NCI-H1417 (cell line): ENCODE measurements at places on chromosomes 12 and 14.
A peak's percentile ranks its signal among the peaks of the same experiment; 100 is the strongest.

DNA sequence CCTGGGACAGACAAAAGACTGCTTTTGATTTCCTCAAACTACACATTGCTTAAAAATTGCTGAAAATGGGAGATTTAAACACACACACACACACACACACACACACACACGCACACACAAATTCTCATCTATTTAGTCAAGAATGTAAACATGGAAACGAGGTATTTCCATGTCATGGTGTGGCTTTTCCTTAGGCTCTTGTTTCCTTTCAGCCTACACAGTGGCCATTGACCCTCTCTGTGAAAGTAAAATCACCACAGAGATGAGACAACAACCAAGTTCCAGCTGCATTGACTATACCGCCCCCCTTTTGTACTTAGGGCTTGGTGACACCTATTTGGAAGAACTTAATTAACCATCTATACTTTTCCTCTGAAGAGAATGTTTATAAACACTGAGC is 41.9 kb downstream of the TTC8 start:
- no peak for DNase-seq

DNA sequence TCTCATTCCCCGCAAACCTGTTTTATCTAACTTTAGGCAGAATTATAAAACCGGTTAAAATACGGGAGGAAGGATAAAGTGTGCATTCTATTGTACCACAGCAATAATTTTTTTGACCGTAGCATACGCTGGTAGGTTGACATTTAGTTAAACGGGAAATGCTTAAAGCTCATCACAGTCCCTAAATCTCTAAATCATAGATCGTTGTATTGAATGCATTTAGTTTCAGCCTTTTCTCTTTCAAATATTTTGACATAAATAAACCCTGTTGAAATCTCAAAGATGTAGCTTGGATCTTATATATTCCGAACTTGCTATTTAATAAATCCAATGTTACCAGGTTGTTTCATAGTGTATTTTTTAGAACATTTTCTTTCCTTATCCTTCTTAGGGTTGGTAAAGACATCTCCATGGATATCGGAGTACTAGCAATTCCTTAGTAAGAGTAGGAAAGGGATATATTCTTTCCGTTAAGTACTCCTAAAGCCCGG is 798 bp downstream of the CLEC2B start:
- no peak for DNase-seq

GRCh38 chr12:57165741-57166140 is 18.3 kb upstream of the LRP1-AS start:
- no peak for DNase-seq

GRCh38 chr12:77788231-77789168 is 42.2 kb upstream of the NAV3 start:
- DNase-seq: no peak

DNA sequence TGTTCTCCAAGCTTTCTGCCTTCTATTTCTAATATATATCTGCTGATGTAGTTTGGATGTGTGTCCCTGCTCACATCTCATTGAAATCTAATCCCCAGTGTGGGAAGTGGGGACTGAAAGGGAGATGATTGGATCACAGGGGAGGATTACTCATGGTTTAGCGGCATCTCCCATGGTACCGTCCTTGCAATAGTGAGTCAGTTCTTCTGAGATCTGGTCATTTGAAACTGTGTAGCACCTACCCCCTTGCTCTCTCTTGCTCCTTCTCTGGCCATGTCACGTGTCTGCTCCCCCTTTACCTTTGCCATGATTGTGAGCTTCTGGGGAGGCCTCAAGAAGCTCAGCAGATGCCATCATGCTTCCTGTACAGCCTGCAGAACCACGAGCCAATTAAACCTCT is 26.2 kb upstream of the ALX1 start:
- no peak for DNase-seq

- no peak for DNase-seq
Measured at GRCh38 chr14:101230161-101230850, 326.8 kb upstream of the RTL1 start.

GRCh38 chr12:113643177-113643974 is 171.7 kb upstream of the LHX5 start:
- peak; percentile 89 for DNase-seq

DNA sequence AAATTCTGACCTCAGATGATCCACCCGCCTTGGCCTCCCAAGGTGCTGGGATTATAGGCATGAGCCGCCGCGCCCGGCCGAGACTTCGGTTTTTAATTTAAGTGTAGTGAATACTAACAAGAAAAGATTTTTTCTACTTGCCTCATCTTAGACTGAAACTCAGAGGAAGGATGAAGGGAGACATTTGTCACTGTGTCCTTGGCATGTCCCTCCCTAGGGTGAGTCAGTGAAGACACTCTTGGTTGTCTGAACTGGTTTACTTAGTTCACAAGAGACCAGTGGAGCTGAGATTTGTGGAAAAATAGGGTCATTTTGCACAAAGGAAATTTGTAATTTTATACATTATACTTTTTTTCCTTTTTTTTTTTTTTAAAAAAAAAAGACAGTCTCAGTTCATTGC is 13.5 kb downstream of the C12orf71 start:
- DNase-seq: no peak

DNA sequence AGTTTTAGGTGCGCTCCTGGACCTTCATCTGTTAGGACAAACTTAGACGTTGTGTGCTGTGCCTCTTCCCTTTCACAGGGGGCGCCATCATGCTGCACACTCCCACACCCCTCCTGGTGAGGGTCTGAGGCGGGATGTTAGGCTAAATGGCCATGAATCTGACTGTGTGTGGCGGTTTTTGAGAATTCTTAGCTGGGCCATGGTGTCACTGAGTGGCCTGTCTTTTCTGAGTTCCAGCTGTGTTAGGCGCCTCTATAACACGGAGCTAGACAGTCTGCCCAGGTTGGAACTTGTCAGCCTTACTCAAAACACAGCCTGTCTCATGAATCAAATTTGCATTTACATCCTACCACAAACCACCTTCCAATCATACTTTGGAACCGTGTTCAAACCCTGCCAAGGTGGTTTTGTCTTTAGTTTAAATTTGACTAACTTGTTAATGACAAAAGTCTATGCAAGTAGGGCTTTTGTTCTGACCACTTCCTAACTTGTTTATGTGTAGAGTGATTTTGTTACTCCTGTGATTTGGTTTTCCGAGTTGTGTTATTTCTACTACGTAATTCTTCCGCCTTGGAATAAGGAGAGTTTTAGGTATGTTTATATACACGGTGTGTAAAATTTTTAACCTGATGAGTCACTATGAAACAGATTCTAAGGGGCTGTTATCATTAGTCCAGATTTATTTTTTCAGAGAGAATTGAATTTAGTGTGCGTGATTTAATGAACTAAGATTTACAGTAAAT is 19.6 kb downstream of the ACVR1B start:
- DNase-seq: no peak

DNA sequence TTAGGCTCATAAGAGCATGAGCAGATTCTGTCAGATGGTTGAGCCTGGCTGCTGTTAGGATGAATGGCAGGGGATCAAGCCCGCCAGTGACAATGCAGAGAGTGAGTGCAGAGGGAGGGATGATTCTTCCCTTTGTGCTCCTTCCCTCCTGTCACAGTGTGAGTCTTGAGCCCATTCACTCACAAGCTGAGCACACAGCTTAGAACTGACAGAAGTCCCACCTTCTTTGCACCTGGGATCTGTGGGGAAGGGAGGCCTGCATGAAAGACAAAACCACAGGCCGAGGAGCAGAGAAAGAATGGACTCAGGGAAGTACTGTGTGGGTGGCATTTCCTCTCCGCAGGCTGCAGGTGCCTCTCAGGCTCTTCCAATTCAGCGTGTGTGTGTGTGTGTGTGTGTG is 160.6 kb downstream of the KCNA5 start:
- peak; percentile 53 for DNase-seq

DNA sequence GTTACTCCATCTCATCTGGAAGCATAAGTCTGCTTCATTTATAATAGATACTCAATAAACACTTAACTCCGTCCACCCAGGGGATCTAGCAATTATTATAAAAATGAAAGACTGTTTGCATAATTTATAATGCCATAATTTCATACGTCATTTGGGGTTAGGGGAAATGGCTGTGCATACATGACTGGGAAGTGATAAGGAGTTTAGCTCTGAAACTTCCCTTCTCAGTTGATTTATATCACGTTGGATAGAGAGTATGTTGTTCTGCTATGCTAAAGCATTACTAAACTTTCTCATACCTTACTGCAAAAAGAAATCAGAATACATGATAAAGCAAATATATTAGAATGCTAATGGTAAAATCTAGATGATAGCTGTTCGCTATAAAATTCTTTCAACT is 90.4 kb upstream of the DYNC1H1 start:
- DNase-seq: no peak

DNA sequence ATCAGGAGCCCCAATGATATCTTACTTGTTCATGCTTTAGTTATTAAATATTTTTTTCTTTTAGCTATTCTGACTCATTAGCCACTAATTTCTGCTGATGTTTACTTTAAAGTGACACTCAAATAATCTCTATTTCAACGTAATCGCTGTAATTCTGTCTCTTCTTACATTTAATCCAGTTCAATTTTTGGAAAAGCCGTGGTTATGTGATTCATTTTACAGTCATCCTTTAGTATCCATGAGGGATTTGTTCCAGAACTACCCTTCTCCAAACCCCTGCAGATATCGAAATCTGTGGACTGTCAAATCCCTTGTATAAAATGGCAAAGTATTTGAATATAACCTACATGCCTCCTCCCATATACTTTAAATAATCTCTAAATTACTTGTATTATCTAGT is 1103.4 kb downstream of the LRFN5 start:
- no peak for DNase-seq

GRCh38 chr14:57812741-57813140 is 53.2 kb downstream of the SLC35F4 start:
- DNase-seq: no peak

GRCh38 chr12:58819985-58820384 is 100.3 kb downstream of the LRIG3 start:
- no peak for DNase-seq

DNA sequence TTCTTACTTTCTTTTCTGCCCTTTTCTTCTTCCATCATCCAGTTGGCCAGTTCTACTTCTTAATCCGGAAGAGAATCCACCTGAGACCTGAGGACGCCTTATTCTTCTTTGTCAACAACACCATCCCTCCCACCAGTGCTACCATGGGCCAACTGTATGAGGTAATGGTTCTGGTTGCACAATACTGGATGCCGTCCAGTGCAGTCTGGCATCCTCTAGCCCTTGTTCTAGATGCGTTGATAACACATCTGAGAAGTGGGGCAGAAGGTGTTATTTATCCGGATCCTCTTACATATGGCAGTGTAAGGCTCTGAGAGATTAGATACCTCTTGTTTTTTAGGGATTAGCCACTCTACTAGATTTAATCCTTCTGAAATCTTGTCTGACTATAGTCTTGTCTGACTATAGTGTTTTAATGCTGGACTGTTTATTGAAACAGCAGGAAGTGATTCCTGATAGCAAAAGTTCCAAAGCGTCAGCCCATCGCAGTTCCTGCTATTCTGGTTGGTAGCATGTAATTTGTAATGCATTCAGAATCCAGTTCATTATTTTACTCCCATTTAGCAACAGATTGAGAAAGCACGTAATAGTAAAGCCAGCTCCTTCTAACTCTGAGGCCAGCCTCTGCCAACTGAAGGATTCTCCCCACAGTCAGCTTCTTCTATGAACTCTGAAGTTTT is 7.9 kb downstream of the GABARAPL1 start:
- DNase-seq: no peak

DNA sequence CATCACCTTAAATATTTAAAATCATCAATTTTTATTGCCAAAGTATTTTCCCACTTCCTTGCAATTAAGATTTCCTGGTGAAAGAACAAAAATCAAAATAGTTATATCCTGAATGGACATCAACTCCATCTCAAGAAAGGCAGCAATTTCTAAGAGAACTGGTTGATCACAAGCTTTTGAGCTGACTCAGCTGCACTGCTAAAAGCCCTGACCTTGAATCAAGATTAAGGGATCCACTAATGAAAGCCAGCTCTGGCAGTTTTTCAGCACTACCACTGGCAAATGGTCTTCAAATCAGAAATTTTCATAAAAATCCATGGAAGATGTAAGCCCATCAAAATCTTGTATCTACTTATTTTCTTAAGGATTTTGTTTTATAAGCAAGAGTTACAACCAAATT is 123.4 kb downstream of the SLC6A15 start:
- no peak for DNase-seq

DNA sequence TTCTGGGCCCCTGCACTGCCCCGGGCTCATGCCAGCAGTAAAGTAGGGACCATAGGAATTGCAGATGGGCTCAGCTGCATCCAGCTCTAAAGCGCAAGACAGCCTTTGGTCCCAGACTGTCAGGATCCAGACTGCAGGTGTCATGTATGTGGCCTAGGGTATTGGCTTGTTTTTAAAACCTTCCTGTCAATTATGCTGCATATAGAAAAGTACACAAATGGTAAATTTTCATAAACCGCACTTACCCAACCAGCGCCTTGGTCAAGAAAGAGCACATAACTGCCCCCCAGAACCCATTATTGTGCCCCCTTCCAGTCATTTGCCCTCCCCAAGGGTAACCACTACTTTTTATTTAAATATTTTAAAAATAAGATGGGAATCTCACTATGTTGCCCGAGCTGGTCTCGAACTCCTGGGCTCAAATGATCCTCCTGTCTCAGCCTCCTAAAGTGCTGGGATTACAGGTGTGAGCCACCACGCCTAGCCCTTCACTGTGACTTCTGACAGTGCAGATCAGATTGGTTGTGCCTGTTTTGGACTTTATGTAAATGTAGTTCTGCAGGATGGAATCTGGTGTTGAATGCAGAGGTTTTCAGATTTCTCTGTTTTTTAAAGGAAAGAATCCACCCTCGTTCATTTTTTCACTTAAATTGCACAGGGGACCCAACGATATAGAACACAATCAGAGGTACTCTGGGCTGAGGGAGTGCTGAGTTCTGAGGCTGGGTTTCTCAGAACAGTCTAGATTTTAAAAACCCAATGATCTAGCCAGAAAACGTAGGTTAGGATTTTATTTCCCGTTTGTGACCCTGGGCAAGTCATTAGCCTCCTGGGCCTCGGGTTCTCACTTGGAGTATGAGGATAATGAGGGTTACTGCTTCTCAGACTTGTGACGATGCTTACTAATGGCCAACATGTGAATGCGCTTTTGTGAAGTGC is 6.7 kb downstream of the NR4A1 start:
- no peak for DNase-seq

DNA sequence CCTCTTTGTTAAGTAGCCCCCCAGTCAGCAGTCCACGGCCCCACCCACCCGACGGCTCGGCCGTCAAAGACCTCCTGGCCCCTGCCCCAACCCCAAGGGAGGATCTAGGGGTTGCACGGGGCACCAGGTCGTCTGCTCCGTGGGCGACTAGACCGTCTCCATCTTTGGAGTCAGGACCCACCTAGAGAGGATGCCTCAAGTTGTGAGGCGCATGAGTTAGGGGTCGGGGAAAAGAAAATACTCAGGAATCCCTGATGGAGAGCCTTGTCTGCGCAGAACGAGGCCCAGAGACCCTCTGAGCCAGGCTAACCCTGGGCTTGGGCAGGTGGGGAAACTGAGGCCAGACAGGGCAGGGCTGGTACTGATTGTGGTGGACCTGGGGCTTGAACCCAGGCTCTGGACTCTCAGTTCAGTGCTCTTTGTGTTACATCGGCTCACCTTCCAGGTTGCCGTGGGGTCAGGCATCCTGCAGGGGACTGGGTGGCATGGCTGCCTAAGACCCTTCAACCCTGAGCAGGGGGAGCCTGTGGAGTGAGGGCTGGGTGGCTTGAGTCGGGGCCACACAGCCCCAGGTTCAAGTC is 839 bp downstream of the OTUB2 start:
- no peak for DNase-seq

- peak; percentile 77 for DNase-seq
Measured at GRCh38 chr12:95838125-95838524, 20.6 kb upstream of the SNRPF start.

- DNase-seq: no peak
Measured at GRCh38 chr12:126483145-126484068, 1418.2 kb downstream of the AACS start.

GRCh38 chr12:15220451-15220850 is 766 bp downstream of the RERG start:
- no peak for DNase-seq
